ENCODE measurements at places on chromosomes 11 and 22.
A peak's percentile ranks its signal among the peaks of the same experiment; 100 is the strongest.

GRCh38 chr11:34267013-34267412 is 90.8 kb downstream of the ABTB2 start:
- DNase-seq = no peak

DNA sequence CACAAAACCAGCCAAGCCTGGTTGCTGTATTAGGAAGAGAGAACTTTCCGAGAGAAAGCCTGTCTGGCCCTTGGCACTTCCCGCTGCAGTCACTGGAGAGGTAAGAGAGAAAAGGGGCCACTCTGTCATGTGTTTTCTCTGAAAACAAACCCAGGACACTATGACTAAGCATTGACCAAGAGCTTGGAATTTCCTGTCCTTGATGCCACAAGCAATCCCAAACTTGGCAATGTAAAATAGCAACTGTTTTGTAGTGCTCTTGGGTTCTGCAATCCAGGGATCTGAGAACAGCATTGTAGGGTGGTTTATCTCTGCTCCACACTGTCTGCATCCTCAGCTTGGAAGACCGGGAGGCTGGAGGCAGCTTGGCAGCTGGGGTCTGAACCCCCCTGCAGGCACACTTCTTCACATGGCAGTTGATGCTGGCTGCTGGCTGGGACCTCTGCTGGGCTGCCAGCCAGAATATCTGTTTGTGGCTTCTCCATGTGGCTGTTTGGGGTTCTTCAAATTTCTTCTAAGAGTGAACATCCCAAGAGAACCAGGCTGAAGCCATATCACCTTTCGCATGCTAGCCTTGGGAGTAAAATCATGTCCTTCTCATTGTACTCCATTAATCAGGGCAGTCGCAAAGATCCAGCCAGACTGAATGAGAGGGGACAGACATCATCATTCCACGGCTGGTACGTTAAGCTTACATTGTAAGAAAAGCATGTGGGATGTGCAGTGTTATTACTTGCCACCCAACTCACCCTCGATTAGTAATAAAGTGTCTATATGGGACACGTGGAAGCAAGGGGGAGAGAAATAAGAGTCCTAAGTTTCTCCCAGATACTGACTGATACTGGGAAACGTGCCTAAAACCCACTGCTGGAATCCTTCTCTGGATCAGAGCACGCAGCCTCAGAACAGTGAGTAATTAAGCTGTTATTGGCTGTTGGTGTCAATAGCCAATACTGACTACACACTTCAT is 537.4 kb upstream of the B3GAT1 start:
- no peak for DNase-seq

DNA sequence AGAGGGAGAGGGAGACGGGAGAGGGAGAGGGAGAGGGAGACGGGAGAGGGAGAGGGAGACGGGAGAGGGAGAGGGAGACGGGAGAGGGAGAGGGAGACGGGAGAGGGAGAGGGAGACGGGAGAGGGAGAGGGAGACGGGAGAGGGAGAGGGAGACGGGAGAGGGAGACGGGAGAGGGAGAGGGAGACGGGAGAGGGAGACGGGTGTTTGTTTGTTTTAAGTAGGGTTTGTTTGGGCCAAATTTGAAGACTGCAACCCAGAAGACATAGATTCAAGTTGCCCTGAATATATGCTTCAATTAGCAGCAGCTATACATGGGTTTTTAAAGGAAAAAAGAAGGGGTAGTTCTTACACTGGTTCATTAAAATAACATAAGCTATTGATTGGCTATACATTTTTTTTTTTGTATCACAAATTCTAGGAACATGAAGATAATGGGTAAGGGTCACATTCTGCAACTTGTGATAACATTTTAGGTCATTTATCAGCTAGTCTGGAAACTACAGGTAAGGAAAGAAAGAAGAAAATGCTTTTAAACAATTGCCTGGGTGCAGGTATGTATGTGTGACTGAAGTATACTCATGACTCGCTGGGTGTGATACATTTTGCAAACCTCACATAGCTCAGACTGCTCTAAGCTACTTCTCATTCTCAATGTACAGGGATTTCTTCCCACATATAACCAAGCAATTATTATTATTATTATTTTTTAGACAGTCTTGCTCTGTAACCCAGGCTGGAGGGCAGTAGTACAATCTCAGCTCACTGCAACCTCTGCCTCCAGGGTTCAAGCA is 67.3 kb downstream of the MCHR1 start:
- DNase-seq = no peak

GRCh38 chr22:47773635-47774034 is 1011.2 kb downstream of the TBC1D22A start:
- no peak for DNase-seq

GRCh38 chr22:46066691-46067090 is 83.6 kb upstream of the PPARA start:
- peak; percentile 5 for DNase-seq

DNA sequence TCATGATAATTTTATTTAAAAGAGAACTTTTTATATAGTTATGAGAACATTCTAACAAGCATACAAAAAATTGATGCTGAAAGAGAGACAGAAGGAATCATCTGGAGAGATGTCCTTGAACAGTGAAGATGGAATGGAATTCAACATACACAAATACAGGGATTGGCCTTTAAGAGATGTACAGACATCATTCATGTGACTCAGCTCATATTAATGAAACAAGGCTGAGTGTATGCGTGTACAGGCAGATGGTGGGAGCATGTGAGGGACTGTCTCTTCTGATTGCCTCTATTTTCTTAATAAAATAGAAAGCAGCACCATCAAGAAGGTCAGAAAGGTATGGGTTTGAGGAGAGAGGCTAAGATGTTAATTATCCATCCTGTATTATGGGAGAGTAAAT is 793.3 kb downstream of the CNTN5 start:
- no peak for DNase-seq

DNA sequence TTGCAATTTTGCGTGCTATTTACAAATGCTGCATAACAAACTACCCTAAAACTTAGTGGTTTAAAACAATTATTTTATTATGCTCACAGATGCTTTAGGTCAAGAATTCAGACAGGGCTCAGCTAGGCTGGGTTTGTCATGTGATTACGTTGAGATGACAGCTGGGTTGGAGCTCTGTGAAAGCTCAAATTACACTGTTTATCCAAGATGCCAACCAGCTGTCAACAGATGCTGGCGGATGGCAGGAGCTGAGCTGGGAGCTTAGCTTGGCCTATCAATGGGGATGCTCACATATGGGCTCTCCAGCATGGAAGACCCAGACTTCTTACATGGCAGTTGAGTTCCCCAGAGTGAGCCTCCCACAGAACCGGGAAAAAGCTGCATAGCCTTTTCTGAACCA is 62.7 kb downstream of the STK33 start:
- no peak for DNase-seq

GRCh38 chr11:64923151-64923661 is 1.3 kb upstream of the PPP2R5B start:
- DNase-seq = no peak

DNA sequence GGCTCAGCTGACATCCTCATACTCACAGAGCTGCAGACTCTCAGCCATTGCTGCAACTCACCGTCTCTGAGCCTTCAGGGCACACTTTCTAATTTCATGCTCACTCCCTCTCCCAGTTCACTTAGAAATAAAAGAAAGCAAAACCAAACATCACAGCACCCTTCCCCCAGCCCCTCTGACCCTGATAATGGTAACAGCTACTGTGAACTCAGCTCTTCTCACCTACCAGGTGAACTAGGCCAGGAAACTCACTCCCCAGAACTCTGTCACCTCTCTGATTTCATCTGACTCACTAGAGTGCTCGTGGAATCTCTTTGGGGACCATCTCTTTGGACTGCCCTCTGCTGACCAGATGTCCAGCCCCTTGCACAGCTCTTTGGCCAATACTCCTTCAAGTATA is 14.5 kb upstream of the PARVA start:
- DNase-seq = no peak

- no peak for DNase-seq
Measured at GRCh38 chr11:124482362-124483147, 37.1 kb upstream of the OR8B8 start.

DNA sequence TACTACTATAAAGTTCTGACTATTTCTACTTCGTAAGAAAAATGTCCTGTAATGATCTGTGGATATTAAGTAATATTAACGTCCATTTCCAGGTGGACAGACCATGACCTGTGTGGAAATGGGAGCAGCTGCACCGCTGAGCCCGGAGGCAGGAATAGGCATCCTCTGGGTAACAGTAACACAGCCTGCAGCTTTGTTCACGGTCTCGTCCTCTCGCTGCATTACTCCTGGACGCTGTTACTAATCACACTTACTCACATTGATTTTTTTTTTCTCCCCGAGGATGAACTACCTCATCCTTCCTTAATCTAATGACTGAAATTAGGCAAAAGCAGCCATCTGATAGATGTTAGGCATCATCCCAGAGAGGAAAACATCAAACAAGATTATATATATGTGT is 345.7 kb upstream of the NARS2 start:
- DNase-seq = no peak

GRCh38 chr11:12848413-12848812 is 160.7 kb upstream of the RASSF10 start:
- DNase-seq = no peak

GRCh38 chr11:66629356-66629755 is 9.1 kb upstream of the RBM4 start:
- DNase-seq = no peak

DNA sequence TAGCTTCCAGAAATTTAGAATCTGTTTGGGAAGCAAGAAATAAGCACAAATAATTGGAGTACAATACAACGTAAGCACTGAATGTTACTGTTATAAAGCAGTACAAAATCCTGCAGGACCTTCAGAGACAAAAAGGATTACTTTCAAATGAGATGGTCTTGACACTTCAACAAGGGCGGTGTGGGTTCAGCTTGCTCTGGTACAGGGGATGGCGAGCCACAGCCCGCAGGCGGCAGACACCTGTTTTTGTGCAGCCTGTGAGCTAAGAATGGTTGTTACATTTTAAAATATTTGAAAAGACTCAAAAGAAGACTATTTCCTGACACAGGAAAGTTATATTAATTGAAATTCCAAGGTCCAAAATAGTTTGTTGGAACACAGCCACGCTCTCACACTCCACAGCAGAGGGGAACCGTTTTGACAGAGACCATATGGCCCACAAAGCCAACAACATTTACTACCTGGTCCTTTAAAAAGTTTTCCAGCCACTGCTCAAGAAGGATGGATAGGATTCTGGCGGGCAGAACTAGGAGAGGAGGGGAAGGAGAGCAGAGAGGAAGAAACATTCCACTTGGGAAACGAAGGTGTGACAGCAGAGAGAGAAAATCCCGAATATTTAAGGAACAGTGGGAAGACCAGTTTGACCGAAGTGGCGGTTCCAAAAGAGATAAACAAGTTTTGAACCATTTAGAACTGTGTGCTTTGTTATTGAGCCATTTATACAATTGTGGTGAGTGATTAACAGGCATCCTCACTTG is 6.3 kb downstream of the PRDM10 start:
- no peak for DNase-seq

DNA sequence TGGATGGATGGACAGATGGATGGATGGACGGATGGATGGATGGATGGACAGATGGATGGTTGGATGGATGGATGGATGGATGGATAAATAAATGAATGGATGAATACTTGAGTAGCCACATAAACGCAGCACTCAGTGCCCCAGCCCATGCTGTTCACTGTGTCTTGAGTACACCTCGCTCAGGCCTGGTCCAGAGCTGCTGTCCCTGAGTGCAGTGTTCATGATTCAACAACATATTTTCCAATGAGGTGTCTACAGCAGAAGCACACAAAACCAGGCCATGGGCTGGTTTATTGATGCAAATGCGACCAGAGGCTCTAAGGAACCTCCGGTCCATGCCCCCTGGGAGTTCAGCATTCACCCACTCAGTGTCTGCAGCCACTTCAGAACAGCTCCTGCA is 584.3 kb downstream of the BRD1 start:
- DNase-seq = no peak

GRCh38 chr11:2814751-2815150 is 70.8 kb downstream of the CDKN1C start:
- DNase-seq = no peak

DNA sequence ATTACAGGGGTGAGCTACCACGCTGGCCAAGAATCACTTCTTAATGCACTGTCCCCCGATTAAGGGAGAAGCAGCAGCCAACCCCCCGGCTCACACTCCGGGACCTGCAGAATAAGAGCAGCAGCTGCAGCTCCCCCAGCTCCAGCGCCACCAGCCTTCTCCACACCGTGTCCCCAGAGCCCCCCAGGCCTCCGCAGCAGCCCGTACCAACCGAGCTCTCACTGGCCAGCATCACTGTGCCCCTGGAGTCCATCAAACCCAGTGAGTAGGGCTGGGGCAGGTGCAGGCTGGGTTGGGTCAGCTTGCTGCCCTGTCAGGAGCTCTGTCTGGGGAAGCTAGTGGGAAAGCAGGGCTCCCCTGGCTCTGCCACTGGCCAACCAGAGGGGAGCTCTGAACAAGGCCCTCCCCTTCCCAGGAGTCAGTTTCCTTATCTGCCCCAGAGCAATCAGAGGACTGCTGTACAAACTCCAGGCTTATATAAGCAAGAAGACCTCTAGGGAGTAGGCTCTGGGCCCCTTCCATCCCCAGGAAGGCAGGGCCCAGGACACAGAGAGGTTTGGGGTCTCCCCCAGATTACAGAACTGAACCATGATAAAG is 8.5 kb upstream of the SH3BP1 start:
- DNase-seq = no peak

DNA sequence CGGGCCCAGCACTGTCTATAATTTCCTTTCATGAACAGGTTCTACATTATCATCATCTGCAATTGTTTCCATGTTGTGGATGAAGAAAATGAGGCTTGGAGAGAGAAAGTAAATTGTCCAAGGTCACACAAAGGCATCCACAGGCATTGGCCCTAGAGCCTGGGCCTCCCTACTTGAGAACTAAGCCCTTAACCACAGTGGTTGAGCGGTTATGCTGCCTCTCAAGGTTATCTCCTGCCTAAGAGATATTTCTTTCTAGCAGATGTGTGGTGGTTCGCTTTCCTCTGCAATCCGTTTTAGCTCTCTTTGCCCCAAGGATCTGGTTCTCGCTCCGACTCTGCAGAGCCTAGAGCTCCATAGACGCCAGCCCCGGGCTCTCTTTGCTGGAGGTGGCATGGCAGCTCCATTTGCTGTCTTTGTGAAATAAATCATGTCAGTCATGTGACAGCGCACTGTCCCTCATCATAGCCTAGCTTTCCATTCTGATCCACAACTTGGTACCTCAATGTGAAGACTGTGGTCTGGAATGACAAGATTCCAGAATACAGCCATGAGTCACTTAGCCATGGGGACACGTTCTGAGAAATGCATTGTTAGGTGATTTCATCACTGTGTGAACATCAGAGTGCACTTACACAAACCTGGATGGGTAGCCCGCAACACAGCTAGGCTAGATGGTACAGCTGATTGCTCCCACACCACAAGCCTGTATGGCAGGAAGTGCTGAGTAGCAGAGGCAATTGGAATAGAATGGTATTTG is 27.2 kb downstream of the RPS6KA4 start:
- no peak for DNase-seq
